ENCODE measurements at places on chromosomes 16 and 17.

DNA sequence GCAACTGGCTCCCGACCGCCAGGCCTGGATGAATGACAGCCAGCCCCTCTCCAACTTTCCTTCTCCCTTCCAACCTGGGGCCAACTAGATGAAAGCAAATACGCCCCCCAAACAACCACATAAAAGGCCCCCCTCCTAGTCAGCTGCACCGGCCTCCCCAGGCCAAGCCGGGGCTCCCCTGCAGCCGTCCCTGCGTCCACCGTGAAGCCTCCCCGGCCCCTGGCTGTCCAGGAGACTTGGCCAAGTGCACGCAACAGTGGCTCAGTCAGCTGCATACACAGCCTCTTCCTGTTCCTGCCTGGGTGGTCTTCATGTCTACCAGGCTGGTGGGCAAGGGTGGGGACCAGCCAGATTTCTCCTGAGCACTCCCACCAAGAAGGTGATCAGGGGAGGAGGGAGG, 16.0 kb downstream of the DNAH17 start:
- DNase-seq: no peak

DNA sequence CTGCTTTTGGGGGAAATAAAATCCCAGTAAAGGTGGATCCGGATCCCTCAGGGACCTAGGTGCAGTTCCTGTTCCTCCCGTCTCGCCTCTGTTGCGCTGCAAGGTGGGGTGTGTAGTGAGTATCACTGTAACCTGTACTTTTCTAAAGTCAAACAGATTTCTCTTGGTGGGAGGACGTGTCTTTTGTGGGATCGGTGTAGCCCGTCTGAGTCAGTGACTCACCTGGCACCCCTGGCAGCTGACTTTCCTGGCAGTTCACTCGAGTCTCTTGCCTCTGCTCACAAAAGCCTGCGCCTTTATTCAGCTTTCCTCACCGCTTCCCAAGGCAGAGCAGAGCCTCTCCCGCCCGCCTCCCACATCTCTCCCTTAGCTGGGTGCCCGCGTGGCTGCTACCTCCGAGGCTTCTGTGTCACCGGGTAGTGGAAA, 85.7 kb downstream of the CMIP start:
- no peak for DNase-seq

DNA sequence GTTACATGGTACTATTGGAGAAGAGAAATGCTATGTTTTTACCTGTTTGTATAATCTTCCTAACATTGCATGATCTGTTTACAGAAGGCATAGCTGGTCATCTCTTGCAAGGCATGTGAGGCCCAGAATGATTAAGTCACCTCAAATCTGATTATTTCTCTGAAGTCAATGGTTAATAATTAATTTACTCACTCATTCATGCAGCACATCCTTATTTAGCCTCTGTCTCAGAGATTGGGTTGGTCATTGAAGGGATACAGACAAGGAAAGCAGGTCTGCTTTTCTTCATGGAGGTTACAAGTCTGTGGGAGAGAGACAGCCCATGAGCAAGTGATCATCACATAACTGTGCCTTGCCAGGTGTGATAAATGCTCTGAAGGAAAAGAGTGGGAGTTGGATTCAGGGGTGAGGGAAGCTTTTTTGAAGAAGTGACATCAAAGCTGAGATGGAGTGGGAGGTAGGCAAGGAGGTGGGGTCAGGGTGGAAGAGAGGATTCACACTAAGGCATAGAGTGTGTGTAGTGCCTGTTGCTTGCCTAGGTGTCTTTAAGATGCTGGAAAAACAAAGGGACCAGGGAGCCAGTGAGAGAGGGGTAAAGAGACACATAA, 16.3 kb upstream of the RBFOX1 start:
- DNase-seq: no peak

- DNase-seq: no peak
These were observed 4.7 kb downstream of the TMEM106A start for GRCh38 chr17:43216369-43216761.

DNA sequence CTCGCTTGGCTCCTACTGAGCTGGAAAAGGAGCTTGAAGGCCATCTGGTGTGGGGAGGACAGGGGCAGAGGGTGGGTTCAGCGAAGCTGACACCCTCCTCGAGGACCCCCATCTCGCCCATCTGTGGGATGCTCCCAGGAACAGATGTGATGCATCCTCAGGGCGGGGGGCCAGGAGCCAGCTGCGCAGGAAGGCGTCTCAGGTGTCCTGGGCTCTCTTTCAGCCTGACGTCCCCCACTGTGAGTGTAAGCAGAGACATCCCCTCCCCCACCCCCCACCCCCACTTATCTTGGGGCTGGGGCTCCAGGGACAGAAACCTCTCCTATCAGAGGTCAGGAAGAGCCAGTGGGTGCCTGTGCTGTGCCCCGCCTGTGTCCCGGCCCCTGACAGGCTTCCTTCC, 16.2 kb downstream of the KIF19 start:
- DNase-seq: no peak

- peak; percentile 67 for DNase-seq
These were observed 5.5 kb downstream of the GAS2L2 start for GRCh38 chr17:35747540-35748017.

DNA sequence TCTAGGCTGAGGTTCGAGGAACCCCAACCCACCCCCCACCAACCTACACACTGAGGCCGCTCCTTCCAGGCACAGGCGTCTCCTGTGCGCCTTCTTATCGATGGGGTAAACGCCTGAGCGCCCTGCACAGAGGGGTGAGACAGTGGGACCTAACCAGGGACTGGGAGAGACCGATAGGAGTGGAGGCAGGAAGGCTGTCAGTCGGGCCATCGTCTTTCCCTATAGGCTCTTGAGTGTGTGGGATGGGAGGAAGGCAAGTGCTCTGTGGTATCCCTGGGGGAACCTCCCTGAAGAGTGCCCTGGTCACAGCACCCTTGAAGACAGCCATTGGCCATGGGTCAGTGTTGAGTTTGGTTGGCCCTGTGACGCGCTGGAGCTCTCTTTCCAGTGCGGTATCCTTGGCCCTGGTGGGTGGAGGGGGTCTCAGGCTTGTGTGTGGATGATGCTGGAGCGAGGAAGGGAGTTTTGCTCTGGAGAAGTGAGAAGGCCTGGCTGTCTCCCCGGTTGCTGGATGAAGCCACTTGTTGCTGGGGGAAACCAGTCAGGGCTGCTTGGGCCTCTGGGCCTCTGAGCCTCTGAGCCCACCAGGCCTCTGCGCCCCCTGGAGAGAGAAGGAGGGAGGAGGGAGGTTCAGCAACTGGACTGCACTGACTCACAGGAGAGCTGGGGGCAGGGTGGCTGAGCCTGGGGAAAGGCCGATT, 1.7 kb downstream of the GPRC5C start:
- no peak for DNase-seq

DNA sequence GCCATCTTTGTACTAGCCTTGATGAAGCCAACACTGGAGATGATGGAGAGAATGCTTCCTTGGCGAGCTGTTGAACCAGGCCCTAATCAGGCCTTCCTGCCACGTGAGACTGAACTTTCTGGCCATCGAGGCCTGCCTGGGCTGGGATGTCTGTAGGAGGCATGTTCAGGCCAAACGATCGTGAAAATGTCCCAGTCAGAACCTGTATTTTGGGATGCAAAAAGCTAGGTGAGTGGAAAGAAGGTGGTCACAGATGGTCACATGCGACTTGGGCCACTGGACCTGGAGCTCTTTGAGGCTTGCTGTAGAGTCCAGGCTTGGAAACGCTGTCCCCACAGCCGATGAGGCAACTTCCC, 12.9 kb downstream of the KNOP1 start:
- DNase-seq: no peak

- DNase-seq: no peak
These were observed 19.4 kb upstream of the UBE2I start for GRCh38 chr16:1290063-1290501.

DNA sequence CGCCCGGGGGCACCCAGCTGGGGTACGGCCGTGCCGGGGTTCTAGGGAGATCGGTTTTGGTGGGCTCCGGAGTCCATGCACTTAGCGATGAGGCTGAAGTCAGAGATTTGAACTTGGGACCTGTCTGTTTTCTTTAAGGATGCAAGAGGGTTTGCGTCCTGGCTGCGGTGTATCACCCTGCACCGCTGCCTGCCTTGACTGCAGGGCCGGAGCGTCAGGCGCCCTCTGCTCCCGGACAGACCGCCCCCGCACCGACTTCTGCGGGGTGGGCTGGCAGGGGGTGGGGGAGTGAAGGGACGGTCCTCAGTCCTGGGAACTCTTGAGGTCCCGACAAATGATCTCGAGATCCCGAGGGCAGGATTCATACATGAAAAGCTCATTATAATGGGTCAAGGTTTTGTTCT, 701 bp downstream of the PDP2 start:
- no peak for DNase-seq

DNA sequence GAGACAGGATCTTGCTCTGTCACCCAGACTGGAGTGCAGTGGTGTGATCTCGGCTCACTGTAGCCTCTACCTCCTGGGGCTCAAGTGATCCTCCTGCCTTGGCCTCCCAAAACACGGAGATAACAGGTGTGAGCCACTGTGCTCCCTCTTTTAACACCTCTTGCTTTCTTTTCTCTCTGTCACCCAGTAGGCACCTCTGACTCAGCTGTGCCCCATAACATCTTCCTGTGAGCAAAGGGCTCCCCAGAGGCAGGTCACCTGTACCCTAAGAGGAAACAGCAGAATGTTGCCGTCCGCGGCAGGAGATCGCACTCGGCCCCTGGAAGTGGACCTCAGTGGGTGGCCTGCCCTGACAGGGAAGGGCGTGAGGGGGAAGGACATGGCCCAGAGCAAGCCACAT, 918 bp upstream of the NLRC3 start:
- DNase-seq: peak; percentile 40

DNA sequence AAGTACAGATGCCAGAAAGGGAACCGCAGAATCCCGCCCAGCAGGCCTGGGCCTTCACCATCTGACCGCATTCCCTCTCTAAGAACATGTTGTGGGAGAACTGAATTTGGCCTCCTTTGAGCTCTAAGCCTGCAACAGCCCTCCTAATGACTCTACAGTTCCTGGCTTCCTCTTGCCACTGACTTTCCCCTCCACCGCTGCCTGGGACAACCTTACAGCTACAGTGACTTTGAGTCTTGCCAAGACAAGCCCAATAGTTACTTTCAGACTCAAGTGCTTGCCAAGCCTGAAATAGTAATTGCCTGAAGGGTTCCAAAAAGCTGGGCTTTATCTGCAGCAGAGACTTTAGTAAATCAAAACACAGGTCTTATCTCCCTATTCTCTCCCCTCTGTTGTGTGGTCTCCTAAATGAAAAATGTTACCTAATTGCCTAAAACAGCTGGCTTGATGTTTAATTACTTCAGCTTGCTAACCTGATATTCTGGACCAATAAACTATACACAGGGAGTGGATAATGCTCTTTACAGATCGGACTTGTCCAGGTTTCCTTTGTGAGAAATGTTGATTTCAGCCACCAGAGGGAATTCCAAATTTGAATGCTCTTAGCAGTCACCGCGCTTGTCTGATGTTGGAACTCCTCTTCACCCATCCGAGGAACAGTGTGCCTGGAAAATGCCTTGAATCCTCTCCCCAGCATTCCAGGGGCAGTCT, 85.1 kb upstream of the TBX2 start:
- no peak for DNase-seq

- no peak for DNase-seq
These were observed 4.8 kb downstream of the PPP1R9B start for GRCh38 chr17:50145532-50146229.

- no peak for DNase-seq
These were observed 10.8 kb upstream of the WSCD1 start for GRCh38 chr17:6059406-6059805.

GRCh38 chr17:7261379-7262191, 693 bp downstream of the CLDN7 start:
- DNase-seq: no peak

GRCh38 chr16:2081201-2082084, 33.7 kb downstream of the TSC2 start:
- no peak for DNase-seq

- DNase-seq: no peak
These were observed 2.6 kb downstream of the STAC2 start for GRCh38 chr17:39222866-39223834.

GRCh38 chr17:76273445-76274111, 8.4 kb downstream of the UBALD2 start:
- no peak for DNase-seq

DNA sequence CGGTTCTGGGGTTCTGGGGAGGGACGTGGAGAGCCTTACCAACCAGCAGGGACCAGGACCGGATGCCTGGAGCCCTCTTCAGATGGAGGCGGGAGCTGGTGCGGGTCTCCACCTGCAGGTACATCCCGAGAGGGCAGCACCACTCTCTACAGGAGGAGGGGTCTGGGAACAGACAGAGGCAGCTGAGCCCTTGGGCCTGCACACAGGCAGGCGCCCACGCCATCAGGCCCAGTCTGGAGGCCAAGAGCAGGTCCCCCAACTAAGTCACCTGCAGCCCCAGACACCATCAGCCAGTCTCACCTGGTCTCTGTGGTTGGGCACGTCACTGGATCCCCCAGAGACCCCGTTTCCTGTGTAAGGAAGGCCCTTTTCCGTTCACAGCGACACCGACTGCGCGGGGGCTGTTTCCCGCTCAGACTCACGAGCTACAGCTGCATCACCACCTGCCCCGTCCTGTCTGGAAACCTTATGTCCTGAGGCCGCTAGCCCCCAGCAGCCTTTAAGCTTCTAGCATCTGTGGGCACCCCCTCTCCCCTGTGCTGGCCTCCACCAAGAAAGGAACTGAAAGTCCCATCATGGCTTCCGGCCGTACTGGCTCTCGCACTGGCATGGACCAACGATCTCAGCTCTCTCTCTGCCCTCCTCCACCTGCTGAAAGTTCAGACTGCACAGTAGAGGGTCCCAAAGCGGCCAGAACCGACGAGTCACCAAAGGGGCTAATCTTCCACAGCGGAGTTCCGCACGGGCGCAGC, 1.2 kb downstream of the CYBC1 start:
- peak; percentile 65 for DNase-seq

DNA sequence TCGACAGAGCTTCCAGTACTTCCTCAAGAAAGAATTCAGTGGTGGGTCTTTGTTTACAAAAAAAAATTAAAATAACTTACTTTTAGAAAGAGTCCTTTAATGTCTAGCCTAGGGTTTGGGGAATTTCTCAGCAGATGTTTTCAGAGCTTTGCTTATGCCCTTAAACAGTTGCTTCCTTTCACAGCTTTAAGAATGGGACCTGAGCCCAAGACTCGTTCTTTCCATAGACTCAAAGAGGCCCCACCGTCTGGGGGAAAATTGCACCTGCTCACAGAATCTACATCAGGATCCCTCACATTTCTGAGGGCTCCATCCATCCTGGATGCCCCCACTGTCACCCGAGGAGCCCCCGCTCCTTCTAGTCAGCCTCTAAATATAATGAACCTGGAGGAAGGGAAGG, 60.0 kb downstream of the RGS9 start:
- no peak for DNase-seq

- DNase-seq: no peak
These were observed 51.1 kb upstream of the FOXF1 start for GRCh38 chr16:86459266-86459665.

DNA sequence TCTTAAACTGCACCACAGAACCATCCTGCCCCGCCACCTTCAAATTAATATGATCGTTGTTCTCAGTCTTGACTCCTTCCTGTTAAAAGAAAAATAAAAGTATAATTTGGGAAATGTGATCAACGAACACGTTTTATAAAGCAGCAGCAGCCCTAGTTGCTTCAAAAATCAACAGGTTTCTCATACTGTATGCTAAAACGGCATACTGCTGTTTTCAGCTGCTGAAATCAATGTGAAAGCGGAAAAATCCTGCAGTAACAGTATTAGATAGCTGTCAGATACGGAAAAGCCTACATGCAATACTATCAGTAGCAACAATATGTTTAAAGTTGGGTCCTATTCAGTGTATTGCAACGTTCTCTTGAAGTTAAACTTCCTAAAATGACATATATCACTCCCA, 1.6 kb downstream of the SUMO2 start:
- DNase-seq: no peak

- DNase-seq: no peak
These were observed 265.2 kb upstream of the TNRC6C start for GRCh38 chr17:77693301-77693700.
